ENCODE measurements at places on chromosomes 4 and X.

DNA sequence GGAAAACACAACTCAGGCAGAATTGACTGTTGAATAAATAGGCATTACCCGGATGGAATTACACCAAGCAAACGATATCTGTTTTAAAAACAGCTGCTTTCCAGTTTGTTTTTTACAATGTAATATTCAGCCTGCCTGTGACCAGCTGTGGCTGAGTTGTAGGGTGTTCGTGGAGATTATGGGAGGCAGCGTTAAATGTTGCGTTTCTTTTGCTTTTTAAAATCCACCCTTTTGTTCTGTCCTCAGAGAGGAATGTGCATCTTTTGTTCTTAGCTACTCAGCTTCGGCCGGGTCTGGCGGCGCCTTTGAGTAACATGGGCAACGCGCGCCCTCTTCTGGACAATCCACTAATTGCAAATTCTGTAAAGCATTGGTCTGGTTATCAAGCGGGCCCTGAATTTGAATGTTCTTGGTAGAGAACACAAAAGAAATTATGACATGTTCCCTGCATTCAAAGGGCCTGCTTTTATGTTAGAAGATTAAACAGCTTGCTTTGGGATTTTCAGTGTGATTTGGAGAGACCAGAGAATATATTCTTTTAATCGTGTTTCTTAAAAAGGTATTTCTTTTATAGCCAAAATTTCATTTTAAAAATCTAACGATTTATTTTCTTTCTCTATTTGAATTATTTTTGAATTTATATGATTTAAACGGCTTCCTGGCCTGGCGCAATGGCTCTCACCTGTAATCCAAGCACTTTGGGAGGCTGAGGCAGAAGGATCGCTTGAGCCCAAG is 76.3 kb upstream of the TRIM2 start:
- DNase-seq: peak; percentile 88

DNA sequence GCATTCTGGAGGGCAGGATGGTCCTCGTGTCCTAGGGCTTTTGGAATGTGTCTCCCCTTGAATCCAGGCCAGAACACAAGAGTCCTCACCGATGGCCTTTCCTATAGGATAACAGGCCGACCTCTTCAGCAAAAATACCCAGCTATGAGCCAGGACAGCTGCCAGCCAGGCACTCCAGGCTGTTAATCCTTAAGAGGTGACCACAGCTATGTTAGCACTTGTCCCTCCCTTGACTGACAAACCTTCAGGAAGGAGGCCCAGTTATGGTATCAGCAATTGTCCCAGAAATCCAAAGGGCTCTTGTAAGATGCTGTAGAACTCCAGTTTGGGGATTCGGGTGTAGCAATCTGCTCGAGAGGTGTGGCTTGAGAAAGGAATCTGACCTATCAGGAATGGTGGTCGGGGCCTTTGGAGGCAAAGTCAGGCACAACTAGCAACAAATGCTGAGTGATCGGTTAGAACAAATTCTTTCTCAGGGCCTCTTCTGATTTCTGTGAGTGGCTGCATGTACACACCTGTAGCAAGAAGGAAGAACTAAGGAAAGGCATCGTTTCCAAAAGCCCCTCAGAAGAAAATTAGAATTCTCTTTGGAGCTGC is 54.6 kb downstream of the PTCHD1 start:
- no peak for DNase-seq

DNA sequence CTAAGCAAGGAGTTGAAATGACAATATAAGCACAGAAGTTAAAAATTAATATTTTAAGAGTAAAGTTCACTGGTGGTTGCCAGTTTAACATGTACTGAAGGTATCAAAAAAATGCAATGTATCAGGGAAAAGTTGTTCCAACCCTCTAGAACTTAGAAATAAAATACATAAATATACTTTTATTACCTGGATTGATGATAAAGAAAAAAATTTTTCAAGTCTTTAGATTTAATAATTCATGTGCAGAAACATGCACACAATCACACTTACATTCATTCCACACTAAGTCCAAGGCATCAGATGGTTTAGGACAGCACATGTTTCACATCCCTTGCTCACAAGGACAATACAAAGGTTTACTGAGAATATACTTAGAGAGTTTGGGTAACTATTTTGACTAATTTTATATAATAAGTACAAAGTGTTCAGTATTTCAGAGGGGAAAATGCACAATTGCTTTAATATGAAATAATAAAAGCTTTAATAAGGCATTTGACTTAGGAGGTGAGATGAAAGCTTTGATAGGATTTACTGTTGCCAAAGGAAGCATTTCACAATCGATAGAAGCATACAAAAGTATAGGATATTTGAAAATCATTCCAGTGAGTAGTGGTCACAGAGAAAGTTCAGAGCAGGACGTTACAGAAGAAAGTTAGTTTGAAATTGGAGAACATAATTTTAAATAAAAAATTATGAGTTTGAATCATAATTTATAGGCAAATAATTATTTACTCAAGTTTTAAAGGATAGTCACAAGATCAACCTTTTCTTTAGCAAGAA is 392 bp upstream of the UGT2A3 start:
- DNase-seq: no peak

DNA sequence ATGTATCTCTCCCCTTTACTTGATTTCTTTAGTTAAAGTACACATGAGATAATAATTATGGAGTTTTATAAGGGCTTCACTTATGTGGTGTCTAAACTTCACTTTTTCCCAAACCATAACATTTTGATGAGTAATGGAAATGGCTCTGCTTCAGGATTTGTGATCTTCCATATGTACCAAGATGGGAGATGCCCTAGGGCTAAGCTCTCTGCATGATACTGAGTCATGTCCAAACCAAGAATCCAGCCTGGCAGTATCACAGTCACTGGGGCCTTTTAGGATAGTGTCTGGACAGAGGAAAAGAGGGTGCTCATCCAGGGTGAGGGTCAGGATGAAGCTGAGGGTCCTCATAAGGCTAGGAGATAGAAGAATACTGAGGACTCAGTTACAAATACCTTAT is 47.9 kb upstream of the PAGE3 start:
- no peak for DNase-seq

- no peak for DNase-seq
Measured at GRCh38 chr4:177108708-177109107, 201.0 kb upstream of the NEIL3 start.

GRCh38 chr4:2765832-2766526 is 9.8 kb upstream of the TNIP2 start:
- DNase-seq: no peak

- no peak for DNase-seq
Measured at GRCh38 chr4:148749403-148749802, 307.2 kb upstream of the NR3C2 start.

DNA sequence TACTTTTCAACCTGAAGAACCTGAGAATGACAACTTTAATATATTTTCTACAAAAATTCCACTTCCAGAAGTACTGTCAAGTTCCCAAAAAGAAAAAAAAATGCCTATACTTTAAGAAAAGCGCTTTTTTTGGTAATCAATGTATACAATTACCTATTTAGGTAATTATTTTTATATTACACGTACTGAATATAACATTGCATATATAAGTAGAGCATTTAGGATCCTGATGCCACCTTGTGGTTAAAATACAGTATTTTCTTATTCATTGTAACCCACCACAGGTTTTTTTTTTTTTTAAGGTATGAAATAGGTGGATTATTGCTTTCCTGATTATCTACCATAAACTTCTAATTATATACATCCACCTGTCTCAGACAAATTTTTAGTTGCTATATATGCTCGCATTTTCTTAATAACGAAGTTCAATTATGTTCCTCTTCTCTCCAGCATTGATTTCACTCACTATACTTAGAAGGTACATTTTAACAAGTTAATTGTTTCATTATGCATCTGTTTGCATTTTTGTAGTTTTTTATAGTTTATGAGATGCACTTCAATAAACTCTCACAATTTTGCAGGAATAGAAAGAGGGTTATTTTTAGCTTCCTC is 5.2 kb downstream of the MAP9 start:
- peak; percentile 37 for DNase-seq

GRCh38 chrX:129093706-129094105 is 429.6 kb downstream of the SMARCA1 start:
- no peak for DNase-seq

- no peak for DNase-seq
Measured at GRCh38 chrX:110097920-110098319, 95.0 kb downstream of the TMEM164 start.

- no peak for DNase-seq
Measured at GRCh38 chrX:1661048-1661921, 46.4 kb downstream of the ASMT start.

- no peak for DNase-seq
Measured at GRCh38 chrX:53337101-53337500, 55.7 kb upstream of the IQSEC2 start.

DNA sequence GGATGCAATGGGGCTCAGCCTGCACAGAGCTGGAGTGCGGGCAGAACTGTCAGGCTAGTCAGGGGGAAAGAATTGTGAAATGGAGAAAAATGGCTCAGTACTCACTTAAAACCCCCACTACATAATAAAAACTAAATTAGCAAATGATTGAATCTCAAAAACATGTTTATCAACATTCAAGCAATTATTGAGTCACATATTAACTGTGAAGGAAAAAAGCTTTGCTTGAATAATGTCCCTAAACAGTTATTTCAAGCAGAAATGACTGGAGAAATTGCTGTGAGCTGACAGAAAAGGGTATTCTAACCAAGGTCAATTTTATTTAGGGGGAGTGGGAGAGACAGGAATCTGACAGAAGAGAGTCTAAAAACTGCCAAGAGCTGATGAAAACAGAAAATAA is 37.4 kb downstream of the GPC3 start:
- no peak for DNase-seq

DNA sequence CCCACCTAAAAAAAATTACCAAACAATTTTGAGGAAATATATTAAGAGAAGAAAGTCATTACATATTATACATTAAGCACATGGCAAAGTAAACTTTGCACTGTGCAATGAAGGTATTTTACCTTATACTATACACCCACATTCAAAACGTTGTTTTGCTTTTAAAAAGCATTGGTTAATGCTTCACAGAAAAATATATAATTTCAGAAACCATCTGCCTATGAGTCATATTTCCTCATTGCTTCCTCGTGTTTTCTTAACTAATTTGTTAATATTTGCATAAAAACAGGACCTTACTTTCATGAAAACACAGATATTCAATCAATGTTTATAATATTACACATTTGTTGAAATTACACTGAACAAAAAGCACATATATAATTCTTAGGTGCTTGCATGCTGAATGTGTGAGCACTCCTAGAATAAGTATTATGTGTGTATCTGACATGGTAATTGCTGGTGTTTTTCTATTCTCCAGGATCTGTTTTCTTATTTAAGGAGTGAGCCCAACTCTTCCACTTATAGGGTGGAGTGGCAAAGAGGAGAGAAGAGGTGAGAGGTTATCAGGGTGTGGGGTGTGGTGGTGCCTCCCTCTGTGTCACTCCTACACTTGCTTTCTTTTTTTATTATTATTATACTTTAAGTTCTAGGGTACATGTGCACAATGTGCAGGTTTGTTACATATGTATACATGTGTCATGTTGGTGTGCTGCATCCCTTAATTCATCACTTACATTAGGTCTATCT is 95.1 kb upstream of the IQCM start:
- DNase-seq: no peak

- no peak for DNase-seq
Measured at GRCh38 chr4:186651181-186651603, 72.5 kb downstream of the FAT1 start.

- peak; percentile 24 for DNase-seq
Measured at GRCh38 chr4:117327491-117327890, 242.1 kb upstream of the TRAM1L1 start.

GRCh38 chr4:54060116-54060515 is 4.3 kb downstream of the CHIC2 start:
- DNase-seq: no peak

DNA sequence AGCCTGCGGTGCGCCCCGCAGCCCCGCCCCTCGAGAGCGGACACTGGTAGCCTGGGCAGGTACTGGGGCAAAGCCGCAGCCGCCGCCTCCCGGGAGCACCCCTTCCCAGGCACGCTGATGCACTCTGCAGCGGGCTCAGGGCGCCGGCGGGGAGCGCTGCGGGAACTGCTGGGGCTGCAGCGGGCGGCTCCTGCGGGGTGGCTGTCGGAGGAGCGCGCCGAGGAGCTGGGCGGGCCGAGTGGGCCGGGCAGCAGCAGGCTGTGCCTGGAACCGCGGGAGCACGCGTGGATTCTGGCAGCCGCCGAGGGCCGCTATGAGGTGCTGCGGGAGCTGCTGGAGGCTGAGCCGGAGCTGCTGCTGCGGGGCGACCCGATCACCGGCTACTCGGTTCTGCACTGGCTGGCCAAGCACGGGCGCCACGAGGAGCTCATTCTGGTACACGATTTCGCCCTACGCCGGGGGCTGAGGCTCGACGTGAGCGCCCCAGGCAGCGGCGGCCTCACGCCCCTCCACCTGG is 401 bp downstream of the SOWAHD start:
- DNase-seq: no peak

DNA sequence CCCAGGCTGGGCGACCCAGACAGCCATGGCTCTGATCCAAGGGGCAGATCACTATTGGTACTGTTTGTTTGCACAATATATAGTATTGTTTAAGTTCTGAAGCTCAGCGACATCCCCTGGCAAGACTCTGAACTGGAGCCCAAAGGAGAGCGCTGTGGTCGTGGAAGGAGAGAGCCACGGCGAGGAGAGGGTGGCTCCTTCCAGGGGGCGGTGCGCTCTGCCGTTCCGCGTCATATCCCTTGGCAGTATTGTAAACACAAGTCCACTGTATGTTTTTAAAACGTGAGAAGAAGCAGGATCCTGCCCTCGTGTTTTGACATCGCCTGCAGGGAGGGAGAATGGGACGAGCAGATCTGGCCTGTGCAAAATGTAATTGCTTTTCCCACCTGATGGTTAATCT is 185.5 kb downstream of the RAB28 start:
- peak; percentile 15 for DNase-seq

DNA sequence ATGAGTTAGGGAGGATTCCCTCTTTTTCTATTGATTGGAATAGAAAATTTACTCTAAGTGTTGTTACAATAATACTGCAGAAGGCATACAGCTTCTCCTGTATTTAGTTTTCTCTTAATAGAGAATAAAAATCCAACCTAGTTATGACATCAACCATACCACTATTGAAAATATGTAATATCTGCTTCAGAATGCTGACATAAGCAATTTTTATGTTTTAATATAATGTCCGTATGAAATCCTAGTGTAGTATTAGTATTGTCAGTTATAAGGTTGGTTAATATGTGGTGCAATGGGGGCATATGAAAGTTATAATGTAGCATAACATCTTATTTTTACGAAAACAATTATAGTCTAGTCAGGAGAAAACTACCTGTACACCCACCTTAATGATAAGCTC is 68.2 kb downstream of the HEPH start:
- DNase-seq: no peak

GRCh38 chr4:67926485-67926884 is 36.8 kb downstream of the TMPRSS11A start:
- DNase-seq: no peak

GRCh38 chr4:87012265-87012953 is 77.6 kb downstream of the AFF1 start:
- DNase-seq: no peak

DNA sequence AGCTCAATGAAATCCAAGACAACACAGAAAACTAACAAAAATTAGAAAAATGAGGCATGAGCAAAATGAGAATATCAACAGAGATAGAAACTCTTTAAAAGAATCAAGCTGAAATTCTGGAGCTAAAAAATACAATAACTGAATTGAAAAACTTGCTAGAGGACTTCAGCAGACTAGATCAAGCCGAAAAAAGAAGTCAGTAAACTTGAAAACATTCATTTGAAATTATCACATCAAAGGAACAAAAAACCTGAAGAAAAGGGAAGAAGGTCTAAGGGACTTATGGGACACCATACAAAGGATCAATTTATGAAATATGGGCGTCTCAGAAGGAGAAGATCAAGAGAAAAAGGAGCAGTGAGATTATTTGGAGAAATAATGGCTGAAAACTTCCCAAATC is 131.3 kb downstream of the PTCHD1 start:
- no peak for DNase-seq

Data from astrocyte of the spinal cord (primary cell).